ENCODE measurements at places on chromosomes 5 and 9.

DNA sequence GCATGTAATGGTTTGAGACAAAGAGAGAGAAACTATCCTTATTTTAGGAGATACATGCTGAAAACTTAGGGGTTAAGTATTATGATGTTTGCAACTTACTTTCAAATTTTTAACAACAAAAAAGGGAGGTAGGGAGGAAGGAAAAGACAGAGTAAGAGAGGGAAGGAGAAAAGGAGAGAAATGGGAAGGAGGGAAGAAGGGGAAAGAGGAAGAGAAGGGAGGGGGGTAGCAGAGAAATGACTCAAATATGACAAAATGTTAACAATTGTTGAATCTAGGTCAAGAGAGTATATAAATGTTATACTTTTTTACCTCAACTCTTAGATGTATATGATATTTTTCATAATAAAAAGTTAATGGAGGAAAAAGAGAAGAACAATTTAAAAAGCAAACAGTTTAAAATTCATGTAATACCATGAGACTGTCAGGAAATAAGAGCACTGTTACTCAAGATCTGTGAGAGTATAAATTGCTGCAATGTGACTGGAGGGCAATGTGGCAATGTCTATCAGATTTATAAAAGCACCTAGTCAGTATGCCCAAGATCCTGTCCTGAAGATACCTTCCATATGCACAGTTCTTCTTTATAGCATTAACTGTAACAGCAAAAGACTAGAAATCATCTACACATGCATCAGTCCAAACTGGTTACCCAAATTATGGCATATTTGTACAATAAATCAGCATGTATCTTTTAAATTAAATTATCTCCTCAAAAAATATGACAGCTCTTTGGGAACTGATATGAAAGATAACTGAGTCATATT lies 16.3 kb downstream of the FBXW11 start:
- no peak for DNase-seq

DNA sequence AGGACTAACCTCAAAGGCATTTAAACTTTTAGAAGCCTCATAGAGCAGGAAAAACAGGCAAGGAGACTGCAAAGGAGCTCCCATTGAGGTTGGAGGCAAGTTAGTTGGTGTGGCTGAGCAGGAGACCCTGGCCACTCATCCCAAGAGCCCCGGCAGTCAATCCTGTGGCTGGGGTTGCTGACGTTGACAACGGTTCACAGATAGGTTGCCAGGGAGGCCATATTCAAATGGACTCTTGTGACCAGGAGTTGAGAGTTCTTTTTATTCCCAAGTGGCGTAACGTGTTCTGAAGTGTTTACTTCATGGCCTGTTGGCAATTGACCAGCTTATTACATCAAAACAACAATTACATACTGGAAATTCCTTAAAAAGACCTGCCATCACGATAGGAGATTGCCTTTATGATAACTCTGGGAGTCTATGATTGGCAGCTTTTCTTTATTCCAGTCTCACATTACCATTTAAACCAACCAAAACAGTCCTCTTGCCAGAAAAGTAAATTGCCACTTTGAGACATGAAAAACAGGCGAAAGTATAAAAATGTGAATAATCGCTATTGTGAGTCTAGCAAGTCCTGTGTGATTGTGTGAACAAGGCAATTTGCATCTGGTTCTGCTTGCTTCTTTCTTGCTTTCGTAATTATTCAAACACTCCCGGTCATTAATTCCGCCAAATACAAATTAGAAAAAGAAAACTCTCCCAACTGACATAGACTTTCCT lies 394.9 kb downstream of the MED10 start:
- DNase-seq: no peak

- DNase-seq: no peak
These were observed 372.3 kb downstream of the DNAH5 start for GRCh38 chr5:13572163-13572562.

- DNase-seq: no peak
These were observed 145.3 kb downstream of the HINT1 start for GRCh38 chr5:131019601-131020315.

DNA sequence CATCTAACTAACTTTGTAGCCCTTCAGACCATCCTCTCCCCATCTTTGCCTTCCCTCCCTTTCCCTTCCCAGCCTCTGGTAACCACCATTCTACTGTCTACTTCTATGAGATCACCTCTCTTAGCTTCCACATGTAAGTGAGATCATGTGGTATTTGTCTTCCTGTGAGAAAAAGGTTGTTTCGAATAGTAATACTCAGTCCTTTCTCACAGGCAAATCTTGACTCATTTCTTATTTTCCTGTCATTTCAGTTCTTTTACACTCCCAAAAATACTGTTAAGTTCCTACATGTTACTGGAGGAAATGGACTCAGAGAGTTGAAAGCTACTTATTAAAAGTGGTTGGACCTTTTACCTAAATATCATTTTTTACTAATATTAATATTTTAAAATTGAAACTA lies 82.1 kb downstream of the SLF1 start:
- no peak for DNase-seq

GRCh38 chr9:28320616-28321015 lies 747.3 kb upstream of the C9orf72 start:
- no peak for DNase-seq

DNA sequence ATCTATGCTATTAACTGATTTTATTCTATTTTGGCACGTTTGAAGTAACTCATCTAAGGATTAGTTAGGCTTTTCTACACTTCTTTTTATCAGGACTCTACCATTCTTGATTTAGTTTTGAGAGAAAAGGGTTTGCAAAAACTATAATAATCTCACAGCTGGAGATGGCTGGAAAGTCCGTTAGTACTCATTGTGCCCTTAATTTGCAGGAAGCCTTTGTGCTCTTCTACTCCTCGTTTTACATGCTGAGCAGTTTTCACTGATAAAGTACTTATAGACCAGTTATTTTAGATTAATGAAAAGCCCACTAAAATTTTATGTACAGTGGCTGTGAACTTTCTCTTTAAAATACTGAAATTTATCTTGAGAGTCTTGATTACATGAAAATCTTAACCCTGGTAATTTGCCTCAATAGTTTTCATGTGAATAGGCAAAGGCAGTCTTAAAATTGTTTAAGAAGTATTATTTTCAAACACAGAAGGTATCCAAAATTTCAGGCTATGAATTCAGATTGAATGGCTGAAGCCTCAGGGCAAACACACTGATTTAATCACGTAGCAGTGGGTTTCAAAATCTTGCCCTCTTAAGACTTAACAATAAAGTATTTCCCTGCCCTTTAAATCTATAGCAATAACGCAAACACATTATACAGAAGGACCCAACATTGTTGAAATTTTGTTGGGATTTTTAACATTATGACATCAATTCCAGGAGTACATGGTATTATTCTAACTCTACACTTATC lies 18.6 kb downstream of the MLLT3 start:
- DNase-seq: no peak

DNA sequence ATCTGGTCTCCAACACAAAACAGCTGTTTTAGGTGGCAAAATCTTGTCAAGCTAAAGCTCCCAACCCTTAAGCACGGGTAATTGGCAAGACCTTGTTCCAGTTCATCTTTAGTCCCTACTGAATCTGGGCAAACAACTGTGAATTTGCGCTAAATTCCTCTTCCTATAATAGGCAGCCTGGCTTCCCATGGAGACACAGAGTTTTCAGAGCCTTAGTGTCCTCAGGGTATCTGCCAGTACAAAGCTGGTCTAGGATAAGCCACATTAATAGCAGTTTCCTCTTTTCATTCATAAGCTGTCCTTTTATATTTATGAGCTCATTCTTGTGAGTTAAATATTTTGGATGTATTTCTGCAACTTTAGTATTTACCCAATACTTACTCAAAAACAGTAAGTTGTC lies 59.5 kb downstream of the FGF10 start:
- no peak for DNase-seq

GRCh38 chr5:41648996-41649395 lies 138.6 kb upstream of the PLCXD3 start:
- no peak for DNase-seq

DNA sequence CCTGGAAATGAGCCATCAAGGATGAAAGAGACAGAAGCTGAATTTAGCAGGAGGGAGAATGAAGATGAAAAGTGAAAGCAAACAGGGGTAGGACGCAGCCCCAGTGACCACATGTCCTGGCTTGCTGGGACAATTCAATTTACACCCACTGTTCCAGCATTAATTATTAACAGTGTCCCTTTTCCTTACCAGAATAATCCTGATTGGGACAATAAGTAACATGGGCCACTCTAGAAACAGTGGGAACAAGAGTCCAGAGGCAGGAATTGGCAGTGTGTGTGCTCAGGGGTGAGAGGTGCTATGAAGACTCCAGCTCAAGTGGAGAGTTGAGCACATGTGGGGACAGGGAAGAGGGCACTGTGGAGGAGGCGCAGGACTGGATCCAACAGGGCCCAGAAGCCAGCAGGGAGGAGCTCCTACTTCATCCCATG lies 147.1 kb downstream of the C5orf15 start:
- no peak for DNase-seq

GRCh38 chr5:63655043-63655442 lies 307.2 kb downstream of the HTR1A start:
- DNase-seq: no peak

GRCh38 chr9:16175461-16175860 lies 622.6 kb downstream of the CCDC171 start:
- DNase-seq: no peak

DNA sequence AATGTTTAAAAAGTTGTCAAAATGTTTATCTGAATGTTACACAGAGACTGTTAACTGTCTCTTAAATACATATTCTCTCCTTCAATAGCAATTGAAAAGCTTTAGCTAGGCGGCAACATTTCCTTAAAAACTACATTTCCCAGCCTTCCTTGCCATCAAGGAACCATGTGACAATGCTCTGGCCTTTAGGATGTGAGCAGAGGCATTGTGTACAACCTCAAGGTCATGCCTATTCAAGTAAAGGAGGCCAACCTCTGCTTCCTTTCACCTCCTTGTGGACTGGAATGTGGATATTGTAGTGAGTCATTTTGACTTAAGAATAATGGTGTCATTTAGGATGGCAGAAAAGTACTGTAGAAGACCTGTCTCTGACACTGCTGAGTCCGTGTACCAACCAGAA lies 23.7 kb upstream of the MROH2B start:
- DNase-seq: no peak

DNA sequence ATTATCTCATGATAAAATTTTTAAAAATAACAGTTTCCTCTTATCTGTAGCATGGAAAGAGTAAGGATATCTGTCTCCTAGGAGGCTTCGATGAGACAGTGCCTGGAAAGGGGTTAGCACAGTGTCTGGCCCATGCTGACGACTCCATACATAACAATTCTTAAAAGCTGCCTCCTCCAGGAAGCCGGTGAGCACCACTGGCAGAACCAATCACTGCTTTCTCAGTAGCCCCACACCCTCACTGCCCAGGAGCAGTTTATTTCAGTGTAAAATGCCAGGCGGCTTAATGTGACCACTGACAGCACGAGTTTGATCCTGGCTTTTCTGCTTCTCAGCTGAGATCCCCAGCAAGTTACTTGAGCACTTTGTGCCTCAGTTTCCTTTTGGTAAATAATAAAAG lies 1.2 kb upstream of the NIPAL4 start:
- DNase-seq: no peak

DNA sequence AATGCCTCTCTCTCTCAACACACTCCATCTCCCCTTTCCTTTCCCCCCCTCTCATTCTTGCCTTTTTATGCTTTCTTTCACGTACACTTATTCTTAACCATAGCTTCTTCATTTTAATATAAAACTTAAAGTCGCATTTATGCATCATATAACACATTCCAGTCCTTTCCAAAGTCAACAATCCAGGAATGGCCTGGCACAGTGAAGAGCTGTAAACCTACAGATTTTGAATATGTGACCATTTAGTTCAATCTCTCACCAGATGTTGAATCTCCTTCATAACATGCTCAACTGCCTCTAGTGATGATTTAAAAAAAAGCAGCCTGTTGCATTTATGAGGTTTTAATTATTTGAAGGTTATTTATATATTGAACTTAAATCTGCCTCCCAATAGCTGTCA lies 186.2 kb upstream of the GRAMD2B start:
- DNase-seq: no peak

DNA sequence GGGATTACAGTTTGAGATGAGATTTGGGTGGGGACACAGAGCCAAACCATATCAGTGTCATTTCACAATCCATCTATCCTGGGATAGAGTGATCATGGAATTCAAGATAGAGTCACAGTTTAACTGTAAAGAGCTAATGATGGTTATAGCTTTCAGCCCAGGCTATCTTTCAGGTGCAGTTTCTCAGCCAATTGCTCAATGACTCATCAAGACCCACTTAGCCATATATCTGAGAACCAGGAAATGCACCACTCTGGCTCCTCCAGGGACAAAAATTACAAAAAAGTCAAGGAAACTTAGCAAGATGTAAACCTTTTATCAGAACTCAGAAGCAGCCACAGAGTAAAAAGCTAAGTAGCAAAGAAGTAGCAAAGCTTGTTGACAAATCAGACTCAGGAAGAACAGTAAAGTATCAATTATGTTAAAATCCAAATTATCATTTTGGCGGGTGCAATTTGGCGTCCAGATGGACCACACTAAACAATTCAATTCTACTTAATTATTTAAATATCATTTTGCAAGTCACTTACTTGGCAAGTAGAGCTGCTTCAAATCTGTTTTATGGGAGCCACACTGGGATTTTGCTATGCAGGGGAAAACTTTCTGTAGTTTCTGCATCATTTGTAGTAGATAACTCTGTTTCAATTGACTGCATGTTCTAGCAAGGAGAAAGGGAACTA lies 169.4 kb downstream of the TLE1 start:
- DNase-seq: no peak

DNA sequence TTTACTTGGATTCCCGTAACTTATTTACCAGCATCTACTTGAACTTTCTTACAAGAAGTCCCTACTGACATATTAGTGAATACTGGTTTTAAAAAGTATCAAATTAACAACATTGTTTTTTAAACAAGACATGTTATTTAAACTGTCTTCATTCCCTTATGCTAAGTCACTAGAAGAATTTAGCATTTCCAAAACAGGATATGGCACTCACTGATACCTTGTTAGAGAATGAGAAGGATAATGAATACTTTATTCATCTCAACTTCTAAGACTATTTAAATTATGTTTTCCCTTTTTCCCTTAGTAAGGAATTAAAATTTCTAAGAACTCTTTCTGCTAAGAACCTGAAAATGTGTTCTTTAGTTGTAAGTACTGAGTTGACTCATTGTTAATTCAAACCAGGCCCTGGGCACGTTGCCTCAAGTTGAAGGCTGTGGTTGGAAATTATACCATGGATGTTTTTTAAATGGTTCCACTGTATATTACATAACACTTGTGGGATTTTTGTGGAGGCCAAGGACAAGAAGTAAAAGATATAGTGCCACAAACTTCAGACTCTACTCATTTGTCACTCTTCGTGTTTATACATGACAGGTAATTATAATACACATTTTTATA lies 219.0 kb upstream of the EDIL3 start:
- no peak for DNase-seq

Data from activated T-cell treated with anti-CD3 and anti-CD28 coated beads for 24 hours (primary cell).